ENCODE measurements at places on chromosomes 7 and 10. TPM values are rescaled to one million over a fixed set of nuclear protein-coding genes. Genes with fewer than 3 reads are reported as not detected.

Gene CCL24
- total RNA-seq: 0.13 TPM

GRCh38 chr7:98753989-98754479, 115.8 kb downstream of the TMEM130 start:
- H3K27me3 ChIP-seq: peaks cover 2% of the 10 kb centered on the region
- H3K36me3 ChIP-seq: no peaks in the 10 kb centered on the region
- no peak overlapping the region for H3K27ac ChIP-seq
- no peak overlapping the region for H3K4me3 ChIP-seq
- no peak for DNase-seq

GRCh38 chr10:121526801-121527221, 71.4 kb downstream of the FGFR2 start:
- peaks cover 54% of the 10 kb centered on the region for H3K27me3 ChIP-seq
- H3K27ac ChIP-seq: no peak overlapping the region
- H3K4me1 ChIP-seq: peaks cover 10% of the 10 kb centered on the region
- no peak for DNase-seq
- H3K4me3 ChIP-seq: no peak overlapping the region
- H3K36me3 ChIP-seq: no peaks in the 10 kb centered on the region

Gene AGR3
- total RNA-seq: not detected

DNA sequence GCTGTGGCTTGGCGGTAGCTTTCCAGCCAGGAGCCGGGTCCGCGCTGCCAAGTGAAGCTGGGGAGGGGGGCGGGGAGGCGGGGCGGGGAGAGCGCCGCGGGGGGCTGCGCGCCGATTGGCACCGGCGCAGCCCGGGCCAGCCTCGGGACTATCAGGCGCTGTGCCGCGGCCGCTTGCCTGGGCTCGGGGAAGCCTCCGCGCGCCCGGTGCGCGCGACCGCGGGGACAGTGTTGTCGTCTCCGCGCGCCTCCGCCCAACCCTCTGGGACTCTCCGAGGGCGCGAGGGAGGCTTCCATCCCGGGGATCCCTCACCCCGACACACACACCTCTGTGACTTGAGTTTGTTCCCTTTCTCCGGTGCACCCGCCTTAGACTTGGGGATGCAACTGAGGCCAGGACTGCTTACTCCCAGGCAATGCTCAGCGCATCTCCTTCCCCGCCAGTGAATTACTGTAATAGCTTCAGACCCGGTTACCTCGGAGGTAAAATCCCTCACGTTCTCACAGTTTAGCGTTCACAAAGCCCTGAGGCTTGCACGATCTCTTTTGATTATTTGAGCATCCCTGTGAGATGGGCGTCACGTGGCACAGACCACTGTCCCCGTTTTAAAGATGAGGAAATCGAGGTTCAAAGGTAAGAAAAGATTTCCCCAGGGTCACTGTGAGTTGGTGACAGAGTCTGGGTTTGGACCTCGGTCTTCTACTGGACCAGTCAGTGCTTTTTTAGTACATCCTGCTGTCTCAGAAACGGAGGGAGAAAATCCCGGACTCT, at the start of gene NKX1-2:
TSS of gene NKX1-2 (minus strand) at position 24 of the 771 bp plus-strand sequence. CDS start 92 bp downstream, outside the sequence.
- no peak within 1 kb of the TSS for H3K27ac ChIP-seq
- H3K27me3 ChIP-seq: peaks cover 92% of the 10 kb centered on the region
- no peak within 1 kb of the TSS for H3K4me3 ChIP-seq
- H3K4me1 ChIP-seq: peaks cover 28% of the 10 kb centered on the region

DNA sequence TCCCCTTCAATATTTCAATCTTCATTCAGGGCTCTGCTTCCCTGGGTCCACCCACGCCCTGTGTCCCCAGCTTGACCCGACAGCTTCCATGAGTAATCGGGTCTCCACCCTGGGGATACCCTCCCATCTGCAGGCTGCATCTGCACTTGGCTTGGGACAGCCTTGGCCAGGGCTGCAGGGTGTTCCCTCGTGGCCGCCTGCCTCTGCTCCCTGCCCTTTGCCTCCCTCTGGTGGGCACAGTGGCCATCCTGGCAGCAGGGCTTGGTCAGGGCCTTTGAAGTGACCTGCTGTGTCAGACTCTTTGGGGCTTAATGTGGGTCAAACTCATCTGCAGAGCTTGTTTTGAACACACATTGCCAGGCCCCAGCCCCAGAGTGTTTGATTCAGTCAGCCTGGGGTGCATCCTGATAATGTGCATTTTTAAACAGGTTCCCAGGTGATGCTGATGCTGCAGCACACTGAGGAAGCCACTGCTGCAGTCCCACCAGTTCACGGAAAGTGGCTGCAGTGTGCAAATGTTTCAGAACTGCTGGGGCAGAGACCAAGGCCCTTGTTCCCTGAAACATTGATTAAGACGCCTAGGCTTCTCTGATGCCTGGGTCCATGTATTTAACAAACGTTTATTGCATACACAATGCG, 80.7 kb upstream of the SEC61G start:
- no peak overlapping the region for H3K27ac ChIP-seq
- peaks cover 38% of the 10 kb centered on the region for H3K4me1 ChIP-seq
- peak; percentile 90 for DNase-seq
- no peaks in the 10 kb centered on the region for H3K36me3 ChIP-seq
- H3K27me3 ChIP-seq: no peaks in the 10 kb centered on the region

GRCh38 chr7:44748948-44749731, 493 bp downstream of the ZMIZ2 start:
- H3K36me3 ChIP-seq: peaks cover 17% of the 10 kb centered on the region
- H3K4me1 ChIP-seq: peaks cover 24% of the 10 kb centered on the region
- peak overlapping the region; percentile 85 for H3K4me3 ChIP-seq
- H3K27ac ChIP-seq: peak overlapping the region; percentile 21
- H3K27me3 ChIP-seq: no peaks in the 10 kb centered on the region
